Peyer's patch (tissue), 4 donors: ENCODE measurements at places on chromosomes 5 and 9. TPM values are rescaled to one million over a fixed set of nuclear protein-coding genes. Genes with fewer than 3 reads are reported as not detected.

GRCh38 chr9:18851069-18851795, 181.8 kb downstream of the SAXO1 start:
- DNase-seq: no peak
- no peak overlapping the region for H3K4me3 ChIP-seq
- H3K4me1 ChIP-seq: no peaks in the 10 kb centered on the region
- no peaks in the 10 kb centered on the region for H3K36me3 ChIP-seq
- no peaks in the 10 kb centered on the region for H3K27me3 ChIP-seq

DNA sequence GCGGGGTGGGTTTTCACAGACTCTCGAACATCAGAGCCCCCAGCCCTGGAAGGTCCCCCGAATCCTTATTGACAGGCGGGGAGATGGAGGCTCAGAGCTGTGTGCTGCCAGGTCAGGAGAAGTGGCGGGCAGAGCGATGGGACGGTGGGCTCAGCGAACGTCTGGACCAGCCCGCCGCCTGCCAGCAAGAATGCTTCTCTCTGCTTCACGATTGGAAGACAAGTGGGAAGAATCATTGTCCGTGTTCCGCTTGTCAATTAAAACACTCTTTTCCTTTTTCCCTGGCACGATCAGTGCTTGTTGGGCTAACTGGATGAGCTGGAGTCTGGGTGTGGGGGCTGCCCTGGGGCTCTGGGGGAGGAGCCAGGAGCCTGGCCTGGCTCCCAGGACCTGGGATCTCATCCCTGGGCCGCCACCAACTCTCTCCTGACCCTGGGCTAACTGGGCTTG, 1.6 kb downstream of the COL5A1 start:
- peak overlapping the region; percentile 73 for H3K27ac ChIP-seq
- peak overlapping the region; percentile 65 for H3K4me3 ChIP-seq
- H3K36me3 ChIP-seq: no peaks in the 10 kb centered on the region
- H3K27me3 ChIP-seq: no peaks in the 10 kb centered on the region

DNA sequence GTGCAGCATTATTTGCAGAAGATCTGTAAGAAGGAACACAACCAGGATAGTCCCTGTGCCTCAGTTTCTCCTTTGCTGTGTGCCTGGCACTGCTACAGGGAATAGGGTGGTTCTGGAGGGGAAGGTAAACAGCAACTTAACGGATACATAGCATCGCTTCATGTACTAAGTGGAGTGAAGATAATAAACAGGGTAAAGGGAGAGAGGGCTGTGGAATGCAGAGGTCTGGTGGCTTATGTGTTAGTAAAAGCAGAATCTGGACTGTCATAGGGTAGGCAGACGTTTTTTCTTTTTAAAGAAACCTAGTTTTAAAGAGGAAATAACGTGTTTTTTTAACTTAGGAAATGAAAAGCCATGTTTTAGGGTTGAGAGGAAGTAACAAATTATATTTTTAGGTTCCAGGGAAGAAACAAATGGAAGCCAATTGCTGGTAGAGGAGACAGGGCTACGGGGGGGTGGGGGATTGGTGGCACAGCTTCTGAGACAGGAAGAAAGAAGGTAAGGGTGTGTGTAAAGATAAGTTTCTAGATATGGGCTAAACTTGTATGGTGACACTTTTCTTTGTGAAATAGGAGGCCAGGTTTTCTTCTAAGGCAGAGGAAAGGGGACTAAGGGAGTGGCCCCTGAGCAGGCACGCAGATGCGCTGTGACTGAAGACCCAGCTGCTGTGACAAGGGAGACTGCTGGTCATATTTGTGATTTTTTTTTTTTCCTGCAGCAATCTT, 1.3 kb downstream of the GNG10 start:
- peak overlapping the region; percentile 55 for H3K4me3 ChIP-seq
- no peak overlapping the region for H3K27ac ChIP-seq
- no peaks in the 10 kb centered on the region for H3K27me3 ChIP-seq
- no peak for DNase-seq

- H3K4me3 ChIP-seq: no peak overlapping the region
- no peaks in the 10 kb centered on the region for H3K4me1 ChIP-seq
- no peak overlapping the region for H3K27ac ChIP-seq
- H3K27me3 ChIP-seq: no peaks in the 10 kb centered on the region
Measured at GRCh38 chr9:33426843-33427293, 20.5 kb downstream of the AQP3 start.

DNA sequence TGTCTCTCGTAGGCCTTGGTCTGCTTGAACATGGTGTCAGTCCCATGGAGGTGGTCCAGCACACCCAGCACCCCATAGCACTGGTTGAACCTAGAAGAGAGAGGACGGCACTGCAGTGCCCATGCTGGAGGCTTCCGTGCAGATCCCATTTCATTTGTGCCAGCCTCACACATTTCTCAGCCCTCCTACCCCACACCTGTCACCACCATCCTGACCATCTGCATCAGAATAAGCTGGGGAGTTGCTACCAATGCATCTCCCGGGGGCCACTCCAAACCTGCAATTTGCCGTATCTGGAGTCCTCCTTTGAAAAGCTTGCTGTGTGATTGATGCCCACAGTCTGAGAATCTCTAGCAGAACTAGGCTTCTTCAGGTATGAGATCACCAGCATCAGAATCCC, 30.0 kb downstream of the FAXDC2 start:
- no peaks in the 10 kb centered on the region for H3K27me3 ChIP-seq
- no peak overlapping the region for H3K27ac ChIP-seq
- H3K4me1 ChIP-seq: no peaks in the 10 kb centered on the region

GRCh38 chr5:59174248-59174844, 591.5 kb downstream of the RAB3C start:
- no peak overlapping the region for H3K27ac ChIP-seq
- H3K4me3 ChIP-seq: no peak overlapping the region
- H3K27me3 ChIP-seq: no peaks in the 10 kb centered on the region
- H3K36me3 ChIP-seq: no peaks in the 10 kb centered on the region
- no peaks in the 10 kb centered on the region for H3K4me1 ChIP-seq
- peak; percentile 69 for DNase-seq

- no peaks in the 10 kb centered on the region for H3K36me3 ChIP-seq
- no peak overlapping the region for H3K4me3 ChIP-seq
- no peak for DNase-seq
- no peaks in the 10 kb centered on the region for H3K27me3 ChIP-seq
- no peak overlapping the region for H3K27ac ChIP-seq
- no peaks in the 10 kb centered on the region for H3K4me1 ChIP-seq
Measured at GRCh38 chr5:147349241-147349640, 114.4 kb downstream of the STK32A start.

DNA sequence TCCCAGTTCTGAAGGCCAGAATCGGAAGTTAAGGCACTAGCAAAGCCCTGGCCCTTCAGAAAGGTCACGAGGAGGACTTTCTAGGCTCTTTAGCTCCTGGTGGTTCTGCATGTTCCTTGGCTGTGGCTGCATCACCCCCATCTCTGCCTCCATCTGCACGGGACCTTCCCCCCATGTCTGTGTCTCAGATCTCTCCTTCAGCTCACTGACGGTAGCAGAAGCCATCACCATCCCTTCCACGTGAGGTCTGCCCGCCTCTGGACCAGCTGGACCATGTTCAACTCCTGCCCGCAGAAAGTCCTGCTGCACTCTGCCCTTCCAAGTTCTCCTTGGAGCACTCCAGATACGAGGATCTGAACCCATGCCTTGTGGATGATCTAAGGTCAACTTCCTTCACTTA, 242.9 kb upstream of the IRX1 start:
- H3K27ac ChIP-seq: no peak overlapping the region
- H3K36me3 ChIP-seq: no peaks in the 10 kb centered on the region
- no peak overlapping the region for H3K4me3 ChIP-seq
- no peaks in the 10 kb centered on the region for H3K27me3 ChIP-seq

GRCh38 chr5:77957-78804, 13.8 kb upstream of the PLEKHG4B start:
- no peak for DNase-seq
- no peaks in the 10 kb centered on the region for H3K36me3 ChIP-seq
- H3K27ac ChIP-seq: no peak overlapping the region
- no peak overlapping the region for H3K4me3 ChIP-seq
- no peaks in the 10 kb centered on the region for H3K27me3 ChIP-seq
- H3K4me1 ChIP-seq: no peaks in the 10 kb centered on the region

GRCh38 chr5:35869685-35870277, 13.1 kb downstream of the IL7R start:
- H3K36me3 ChIP-seq: no peaks in the 10 kb centered on the region
- H3K4me1 ChIP-seq: no peaks in the 10 kb centered on the region
- H3K4me3 ChIP-seq: no peak overlapping the region
- no peak for DNase-seq
- no peaks in the 10 kb centered on the region for H3K27me3 ChIP-seq

- no peak overlapping the region for H3K27ac ChIP-seq
- no peak for DNase-seq
- no peak overlapping the region for H3K4me3 ChIP-seq
- H3K4me1 ChIP-seq: no peaks in the 10 kb centered on the region
- H3K36me3 ChIP-seq: no peaks in the 10 kb centered on the region
Measured at GRCh38 chr5:35004200-35004599, 43.5 kb downstream of the AGXT2 start.

- H3K4me3 ChIP-seq: no peak overlapping the region
- no peak for DNase-seq
- H3K4me1 ChIP-seq: no peaks in the 10 kb centered on the region
- no peaks in the 10 kb centered on the region for H3K36me3 ChIP-seq
- H3K27me3 ChIP-seq: no peaks in the 10 kb centered on the region
Measured at GRCh38 chr9:82513242-82513751, 524.7 kb downstream of the SPATA31D1 start.

- peak overlapping the region; percentile 98 for H3K27ac ChIP-seq
- H3K4me3 ChIP-seq: peak overlapping the region; percentile 99
Measured at GRCh38 chr9:33163433-33164137, 3.6 kb downstream of the B4GALT1 start.

- no peak overlapping the region for H3K27ac ChIP-seq
- H3K36me3 ChIP-seq: no peaks in the 10 kb centered on the region
- no peak overlapping the region for H3K4me3 ChIP-seq
- H3K4me1 ChIP-seq: no peaks in the 10 kb centered on the region
Measured at GRCh38 chr9:107119735-107120134, 163.3 kb upstream of the RAD23B start.

DNA sequence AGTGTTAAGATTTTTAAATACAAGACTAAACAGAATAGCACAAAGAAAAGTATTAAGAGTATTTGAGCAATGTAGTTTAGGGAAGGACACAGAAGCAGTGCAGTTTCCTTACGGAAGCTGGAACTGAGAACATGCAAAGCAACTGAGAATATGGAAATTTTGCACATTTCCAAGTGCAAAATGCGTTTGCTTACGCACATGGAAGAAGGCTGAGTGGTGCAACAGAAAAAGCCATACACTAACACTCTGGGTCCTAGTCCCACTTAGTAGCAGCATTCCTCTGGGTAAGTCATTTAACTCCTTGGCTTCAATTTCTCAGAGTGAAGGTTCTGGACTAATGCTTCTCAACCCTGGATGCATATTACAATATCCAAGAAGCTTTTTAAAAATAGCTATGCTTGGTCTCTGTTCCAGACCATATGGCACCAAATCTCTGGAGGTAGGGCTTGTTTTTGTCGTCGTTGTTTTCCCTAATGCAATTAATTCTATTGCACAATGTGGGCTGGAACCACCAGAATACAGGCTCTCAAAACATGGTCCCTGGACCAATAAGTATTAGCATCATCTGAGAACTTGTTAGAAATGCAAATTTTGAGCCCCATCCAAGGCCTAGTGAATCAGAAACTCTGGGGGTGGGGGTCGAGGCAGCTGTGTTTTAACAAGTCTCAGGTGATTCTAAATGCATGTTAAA, 65.2 kb upstream of the DEPDC1B start:
- DNase-seq: no peak
- no peaks in the 10 kb centered on the region for H3K4me1 ChIP-seq
- peaks cover 4% of the 10 kb centered on the region for H3K36me3 ChIP-seq

DNA sequence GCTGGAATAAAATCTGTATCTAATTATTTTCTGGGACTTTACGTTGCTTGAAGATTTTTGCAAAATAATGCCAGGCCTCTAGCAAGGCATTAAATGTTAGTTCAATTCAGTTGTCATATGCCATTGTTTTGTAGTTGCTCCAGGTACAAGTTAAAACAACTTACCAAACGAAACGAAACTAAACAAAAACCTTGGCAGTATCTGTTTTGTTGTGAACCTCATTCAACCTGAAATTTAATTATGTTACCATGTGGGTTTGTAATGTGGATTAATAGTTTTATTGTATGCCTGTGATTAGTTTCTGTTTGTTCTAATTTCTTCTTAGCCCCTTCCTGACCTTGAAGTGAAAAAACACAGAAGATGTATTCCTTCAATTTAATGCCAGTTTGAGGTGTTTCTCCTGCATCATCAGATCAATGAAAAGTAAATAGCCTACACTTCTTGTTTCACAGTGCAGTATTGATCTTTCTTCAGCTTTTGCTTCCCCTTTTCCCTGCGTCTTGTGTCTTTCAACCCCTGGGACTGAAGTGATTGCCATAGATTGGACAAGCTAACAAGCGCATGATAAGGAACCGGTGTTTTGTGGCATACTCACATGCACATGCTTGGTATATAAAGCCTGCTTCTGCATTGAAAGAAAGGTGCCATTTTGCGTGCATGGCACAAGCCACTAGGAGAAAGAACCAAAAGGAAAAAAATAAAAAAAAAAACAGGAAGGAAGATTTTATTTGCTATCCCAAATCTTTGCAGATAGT, 699.0 kb upstream of the ARRDC3 start:
- DNase-seq: no peak
- H3K27ac ChIP-seq: no peak overlapping the region
- H3K4me1 ChIP-seq: no peaks in the 10 kb centered on the region

Gene PAEP
- not detected for total RNA-seq

Gene AGXT2
- total RNA-seq: 5.5 TPM

Gene SPINK13
- not detected for total RNA-seq

Gene MCTP1
- total RNA-seq: 8.9 TPM

Gene ARID3C
- not detected for total RNA-seq

Gene PTGES
- total RNA-seq: 8.7 TPM

Gene TMEM8B
- total RNA-seq: 6.0 TPM

Gene SGCD
- total RNA-seq: 2.6 TPM

Gene CNTLN
- total RNA-seq: 3.9 TPM

Gene CER1
- not detected for total RNA-seq

Gene ZDHHC11B
- total RNA-seq: 52.0 TPM

Gene GPR150
- total RNA-seq: not detected

Gene PITX1
- 2.5 TPM for total RNA-seq

Gene MYMK
- total RNA-seq: not detected
